ENCODE measurements at places on chromosomes 6 and 20.
A peak's percentile ranks its signal among the peaks of the same experiment; 100 is the strongest.

DNA sequence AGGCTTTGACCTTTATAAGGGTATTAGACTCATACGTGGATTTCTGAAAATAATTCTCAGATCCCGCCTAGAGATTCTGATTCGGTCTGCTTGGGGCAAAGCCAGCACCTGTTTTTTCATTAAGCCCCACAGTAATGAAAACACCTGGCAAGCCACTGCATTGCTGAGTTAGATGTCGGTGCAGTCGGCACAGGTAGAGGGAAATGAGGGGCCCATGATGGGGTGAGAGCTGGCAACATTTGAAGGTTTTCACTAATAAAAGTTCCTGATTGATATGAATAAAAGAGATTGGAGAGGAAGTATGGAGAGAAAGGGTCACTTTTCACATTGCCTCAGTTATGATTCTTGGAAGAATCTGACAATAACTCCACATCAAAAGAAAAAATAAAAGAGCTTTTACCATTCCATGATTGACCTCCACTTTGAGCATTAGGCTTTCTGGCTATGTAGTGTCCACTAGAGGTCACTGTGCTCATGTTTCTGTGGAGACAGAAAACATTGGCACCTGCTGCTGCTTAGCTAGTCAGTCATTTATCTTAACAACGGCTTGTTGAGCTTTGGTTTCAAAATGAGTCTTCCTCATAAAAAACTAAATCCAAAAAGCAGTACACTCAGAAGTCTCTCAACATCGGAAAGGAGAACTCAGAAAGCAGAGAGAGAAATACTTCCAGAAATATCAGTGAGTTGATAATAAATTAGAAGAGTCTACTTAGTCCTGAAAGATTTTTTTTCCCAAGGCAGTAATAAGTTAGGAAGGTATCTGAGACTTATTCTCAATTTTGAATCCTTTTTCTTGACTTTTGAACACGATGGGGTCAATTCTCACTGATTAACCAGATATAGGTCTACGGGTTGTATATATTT lies 53.3 kb upstream of the KLHL31 start:
- DNase-seq = peak; percentile 55

- DNase-seq = no peak
These were observed 231.9 kb downstream of the CD83 start for GRCh38 chr6:14349507-14349906.

- no peak for DNase-seq
These were observed 63.7 kb upstream of the POPDC3 start for GRCh38 chr6:105243487-105243886.

DNA sequence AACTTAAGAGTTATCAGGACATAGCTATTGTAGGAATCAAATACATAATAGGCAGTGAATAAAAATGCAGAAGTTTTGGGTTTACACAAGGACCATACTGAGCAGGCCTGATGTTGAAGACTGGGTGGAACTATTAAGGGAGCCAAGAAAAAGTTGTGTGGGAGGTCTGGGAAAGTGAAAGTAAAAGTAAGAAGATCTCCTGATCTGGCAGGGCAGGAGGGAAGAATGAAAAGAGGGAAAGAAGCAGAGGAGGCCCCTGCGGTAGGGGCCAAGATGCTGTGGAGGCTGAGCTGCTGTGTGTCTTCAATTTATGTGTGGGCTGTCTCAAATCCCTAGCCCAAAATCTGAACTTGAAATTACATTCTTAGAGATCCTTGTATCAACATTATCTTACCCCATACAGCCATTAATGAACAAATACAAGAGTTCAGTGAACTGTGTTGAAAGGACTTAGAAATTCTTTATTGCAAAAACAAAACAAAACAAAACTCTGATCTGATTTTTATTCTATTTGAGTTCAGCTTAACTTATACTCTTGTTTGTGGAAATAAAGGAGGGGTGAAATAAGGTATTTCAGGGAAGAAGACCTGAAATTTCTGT lies 1183.8 kb downstream of the HACE1 start:
- peak; percentile 1 for DNase-seq

GRCh38 chr20:2385026-2385425 lies 4.3 kb downstream of the TGM6 start:
- peak; percentile 31 for DNase-seq

DNA sequence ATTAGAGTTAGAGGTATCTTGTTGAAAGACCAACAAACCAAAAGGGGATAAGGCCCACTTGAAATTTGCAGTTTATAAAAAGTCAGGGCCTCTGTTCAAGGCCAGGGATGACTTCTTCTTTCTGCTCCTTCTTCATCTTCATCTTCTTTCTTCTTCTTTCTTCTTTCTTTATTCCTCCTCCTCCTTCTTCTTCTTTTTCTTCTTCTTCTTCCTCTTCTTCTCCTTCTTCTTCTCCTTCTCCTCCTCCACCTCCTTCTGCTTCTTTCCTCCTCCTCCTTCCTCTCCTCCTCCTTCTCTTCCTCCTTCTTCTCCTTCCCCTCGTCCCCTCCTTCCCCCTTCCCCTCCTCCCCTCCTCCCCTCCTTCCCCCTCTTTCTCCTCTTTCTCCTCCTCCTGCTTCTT lies 18.4 kb upstream of the ZNF292 start:
- no peak for DNase-seq

GRCh38 chr6:26232940-26233648 lies 131.9 kb upstream of the BTN3A2 start:
- DNase-seq = peak; percentile 68

DNA sequence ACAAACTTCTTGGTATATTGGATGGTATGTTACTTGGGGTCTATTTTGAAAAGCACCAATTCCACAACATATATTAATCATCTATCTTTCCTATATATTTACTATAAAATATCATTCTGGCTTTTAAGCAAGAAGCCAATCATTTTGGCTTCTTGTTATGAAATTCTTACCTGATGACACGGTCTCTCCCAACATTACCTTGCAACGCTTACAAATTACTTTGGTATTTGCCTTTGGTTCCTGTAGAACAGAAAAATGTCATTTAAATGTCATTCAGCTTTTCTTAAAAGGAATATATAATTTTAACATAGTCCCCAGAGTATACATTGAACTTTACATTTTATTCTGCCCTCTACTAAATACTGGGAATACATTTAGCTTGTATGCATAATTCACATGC lies 27.4 kb downstream of the UBE3D start:
- no peak for DNase-seq

DNA sequence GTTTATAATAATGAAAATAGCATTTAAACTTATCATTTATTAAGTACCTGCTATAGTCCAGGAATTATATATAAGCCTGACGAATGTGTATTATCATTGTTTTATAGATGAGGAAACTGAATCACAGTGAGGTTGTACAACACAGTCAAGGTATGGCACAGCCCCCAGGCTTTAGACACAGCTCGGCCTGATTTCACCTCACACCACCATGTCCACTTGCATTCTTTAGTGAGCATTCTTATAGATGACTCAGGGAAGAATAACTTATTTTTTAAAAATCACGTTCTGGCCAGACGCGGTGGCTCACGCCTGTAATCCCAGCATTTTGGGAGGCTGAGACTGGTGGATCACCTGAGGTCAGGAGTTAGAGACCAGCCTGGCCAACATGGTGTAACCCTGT lies 289.0 kb downstream of the SYNE1 start:
- no peak for DNase-seq

GRCh38 chr6:33417128-33417902 lies 592 bp downstream of the CUTA start:
- DNase-seq = peak; percentile 88

DNA sequence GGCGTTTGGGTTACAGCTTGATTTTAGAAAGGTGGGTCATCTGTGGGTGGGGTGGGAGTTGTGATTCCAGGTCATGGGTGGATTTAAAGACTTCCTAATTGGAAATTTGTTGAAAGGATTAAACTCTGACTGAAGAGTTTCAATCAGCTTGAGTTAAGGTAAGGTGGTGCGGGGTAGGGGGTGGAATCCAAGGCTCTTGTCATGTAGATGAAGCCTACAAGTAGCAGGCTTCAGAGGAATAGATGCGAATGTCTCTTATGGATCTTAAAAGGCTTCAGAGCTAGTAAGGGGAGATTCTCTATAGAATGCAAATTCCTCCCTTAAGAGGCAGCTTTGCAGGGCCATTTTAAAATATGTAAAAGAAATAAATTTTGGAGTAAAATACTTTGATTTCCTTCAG lies 645.3 kb downstream of the FRK start:
- no peak for DNase-seq

DNA sequence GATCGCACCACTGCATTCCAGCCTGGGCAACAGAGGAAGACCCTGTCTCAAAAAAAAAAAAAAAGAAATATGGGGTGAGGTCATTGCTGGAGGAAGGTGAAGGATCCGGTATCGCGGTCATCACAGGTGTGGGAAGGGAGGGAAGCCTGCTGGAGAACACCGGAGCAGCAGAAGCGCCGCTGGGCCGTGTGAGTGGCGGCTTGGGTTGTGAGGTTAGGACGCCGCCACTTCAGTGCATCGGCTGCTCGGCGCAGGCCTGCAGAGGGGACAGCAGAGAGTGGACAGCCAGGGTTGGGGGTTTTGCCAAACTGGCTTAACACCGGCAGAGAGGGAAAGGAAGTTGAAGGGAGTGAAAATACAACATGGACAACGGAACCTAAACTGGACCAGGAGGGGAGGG lies 5.4 kb downstream of the TLDC2 start:
- no peak for DNase-seq

GRCh38 chr6:163572612-163573011 lies 158.1 kb downstream of the QKI start:
- DNase-seq = no peak
